ENCODE measurements at places on chromosomes 13 and 19.

GRCh38 chr19:45958769-45959516 lies 14.7 kb downstream of the NOVA2 start:
- DNase-seq: no peak

DNA sequence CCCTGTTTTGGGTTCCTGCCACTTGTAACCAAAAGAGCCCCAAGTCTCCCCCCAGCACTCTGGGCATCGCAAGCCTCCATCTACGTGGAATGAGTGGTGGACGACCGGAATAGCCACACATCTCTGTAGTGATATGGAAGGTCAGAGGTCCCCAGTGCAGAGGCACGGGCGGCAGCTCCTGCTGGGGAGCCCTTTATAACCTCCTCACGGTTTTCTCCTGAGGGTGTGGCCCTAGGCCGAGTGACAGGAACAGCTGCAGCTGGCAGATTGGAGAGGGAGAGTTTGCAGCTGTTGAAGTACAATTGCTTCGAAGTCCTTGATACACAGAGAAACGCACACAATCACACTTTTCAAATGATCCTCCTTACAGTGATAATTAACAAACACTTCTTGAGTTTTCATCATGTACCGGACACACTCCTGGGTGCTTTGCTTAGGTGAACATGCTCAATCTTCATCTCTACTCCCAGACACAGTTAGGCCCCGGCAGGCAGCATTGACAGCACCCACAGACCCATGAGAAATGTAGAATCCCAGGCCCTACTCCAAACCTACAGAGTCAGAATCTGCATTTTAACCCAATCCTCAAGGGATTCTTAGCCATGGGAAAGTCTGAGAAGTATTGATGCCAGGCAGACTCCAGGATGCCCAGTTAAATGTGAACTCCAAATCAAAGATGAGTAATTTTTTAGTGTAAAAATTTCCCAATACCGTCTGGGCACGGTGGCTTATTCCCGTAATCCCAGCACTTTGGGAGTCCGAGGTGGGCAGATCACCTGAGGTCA lies 4.9 kb upstream of the ZNF787 start:
- DNase-seq: no peak

DNA sequence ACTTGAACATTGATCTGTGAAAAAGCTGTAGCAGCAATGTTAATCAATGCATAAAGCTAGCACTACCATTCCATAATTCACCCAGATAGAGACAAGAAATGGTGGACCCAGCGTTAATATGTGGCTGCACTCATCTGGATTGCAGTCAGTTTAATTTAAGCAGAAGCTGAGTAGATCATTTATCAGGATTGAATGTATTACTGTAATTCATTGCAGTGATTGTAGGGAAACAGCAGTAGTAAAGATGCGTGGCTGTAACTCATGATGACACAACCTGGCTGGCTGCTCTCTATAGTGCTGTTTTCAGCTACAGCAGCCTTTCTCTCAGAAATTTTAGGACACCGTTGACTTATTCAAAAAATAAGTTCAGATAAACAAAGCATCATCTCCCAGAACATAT lies 499.5 kb upstream of the SLITRK6 start:
- no peak for DNase-seq

GRCh38 chr13:95019886-95020285 lies 281.4 kb downstream of the ABCC4 start:
- no peak for DNase-seq

DNA sequence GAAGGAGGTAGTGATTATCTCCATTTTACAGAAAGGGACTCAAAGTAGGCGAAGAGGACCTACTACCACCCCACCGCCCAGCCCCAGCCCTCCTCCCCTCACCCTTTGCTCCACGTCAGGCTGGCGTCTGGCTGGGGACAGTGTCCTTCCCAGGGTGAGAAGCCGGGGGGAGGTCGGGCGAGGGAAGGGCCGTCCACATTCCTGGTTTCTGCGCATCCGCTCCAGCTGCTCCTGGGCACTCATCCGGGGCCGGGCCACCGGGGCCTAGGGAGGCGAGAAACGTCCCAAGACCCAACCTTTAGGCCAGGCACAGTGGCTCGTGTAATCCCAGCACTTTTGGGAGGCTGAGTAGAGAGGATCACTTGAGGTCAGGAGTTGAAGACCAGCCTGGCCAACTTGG lies 4.8 kb upstream of the HSD17B14 start:
- DNase-seq: no peak

Measured in stimulated activated CD8-positive, alpha-beta memory T cell treated with anti-CD3 and anti-CD28 coated beads, Interleukin-2, amount 100 ng/mL, for 1 hour (primary cell).